Tracheal epithelial cell (primary cell): ENCODE measurements at places on chromosomes 5 and 9. TPM values are rescaled to one million over a fixed set of nuclear protein-coding genes. Genes with fewer than 3 reads are reported as not detected.

Gene KCNV2
- not detected in 2 replicates for total RNA-seq

Gene PLPP7
- total RNA-seq: 2.2 TPM in 1 of 2 replicates, not detected in the other

Gene THG1L
- total RNA-seq: 14.7 and 34.7 TPM in 2 replicates

Gene MPDZ
- total RNA-seq: 6.4 and 13.7 TPM in 2 replicates

Gene ZNF608
- total RNA-seq: 6.2 and 13.3 TPM in 2 replicates

Gene FYB1
- 1.4 and 7.5 TPM in 2 replicates for total RNA-seq

Gene PTPN3
- total RNA-seq: 11.8 and 16.2 TPM in 2 replicates

Gene SLC46A2
- total RNA-seq: not detected in 2 replicates

Gene PIK3R1
- 17.9 and 18.3 TPM in 2 replicates for total RNA-seq

Gene ADAMTS6
- 17.1 and 34.0 TPM in 2 replicates for total RNA-seq

Gene AMBP
- total RNA-seq: 0.24 TPM in 1 of 2 replicates, not detected in the other

Gene CDKN2B
- total RNA-seq: 36.9 and 62.4 TPM in 2 replicates

Gene PRUNE2
- total RNA-seq: under 0.01 and 7.7 TPM in 2 replicates

Gene ARL14EPL
- not detected in 2 replicates for total RNA-seq

Gene CYLC2
- not detected in 2 replicates for total RNA-seq

Gene PCDH1
- 71.6 and 75.2 TPM in 2 replicates for total RNA-seq

Gene EGFL7
- 13.2 and 23.9 TPM in 2 replicates for total RNA-seq

Gene LURAP1L
- total RNA-seq: 22.4 and 29.2 TPM in 2 replicates

Gene PCDHGA8
- 0.21 and 0.48 TPM in 2 replicates for total RNA-seq

Gene TXNDC8
- not detected in 2 replicates for total RNA-seq

Gene SMIM33
- not detected in 2 replicates for total RNA-seq

Gene PCDHA11
- 0.48 and 1.7 TPM in 2 replicates for total RNA-seq

Gene PCDHGB1
- total RNA-seq: 0.21 and 0.24 TPM in 2 replicates

Gene DBN1
- 39.6 and 130 TPM in 2 replicates for total RNA-seq

Gene GLRA1
- total RNA-seq: not detected in 2 replicates

Gene DMRTA1
- 2.2 and 3.4 TPM in 2 replicates for total RNA-seq

Gene HRCT1
- 0.85 TPM in 1 of 2 replicates, not detected in the other for total RNA-seq

Gene STK32A
- 0.72 and 2.8 TPM in 2 replicates for total RNA-seq

Gene ACSL6
- total RNA-seq: 0.24 TPM in 1 of 2 replicates, not detected in the other

Gene IFNA2
- not detected in 2 replicates for total RNA-seq

Gene ADAMTS13
- 0.21 and 1.4 TPM in 2 replicates for total RNA-seq

Gene GABRP
- under 0.01 TPM in 1 of 2 replicates, not detected in the other for total RNA-seq

Gene ASS1
- 392 and 393 TPM in 2 replicates for total RNA-seq

Gene GPR150
- 0.24 and 1.1 TPM in 2 replicates for total RNA-seq

Gene IL4
- not detected in 2 replicates for total RNA-seq

Gene CBY3
- not detected in 2 replicates for total RNA-seq

Gene NEK6
- 13.2 and 15.9 TPM in 2 replicates for total RNA-seq

Gene RNF183
- total RNA-seq: under 0.01 and 1.9 TPM in 2 replicates

Gene BTNL3
- not detected in 2 replicates for total RNA-seq

Gene RAD17
- total RNA-seq: 18.8 and 20.0 TPM in 2 replicates

Gene FOXD1
- 4.1 and 4.9 TPM in 2 replicates for total RNA-seq

Gene CDKN2B-AS1
- 2.1 and 2.7 TPM in 2 replicates for total RNA-seq

Gene SLC1A3
- 4.6 and 7.0 TPM in 2 replicates for total RNA-seq

Gene STPG3
- not detected in 2 replicates for total RNA-seq

Gene UCK1
- 9.8 and 12.8 TPM in 2 replicates for total RNA-seq

Gene ITGA1
- 1.4 and 3.4 TPM in 2 replicates for total RNA-seq

Gene HINT1
- total RNA-seq: 212 and 295 TPM in 2 replicates

Gene LYRM7
- 4.3 and 12.1 TPM in 2 replicates for total RNA-seq

Gene MAMDC4
- total RNA-seq: 1.1 and 1.9 TPM in 2 replicates

Gene PCSK5
- 3.0 and 12.5 TPM in 2 replicates for total RNA-seq

Gene MZB1
- 0.21 and 0.24 TPM in 2 replicates for total RNA-seq
